Kidney epithelial cell (primary cell): ENCODE measurements at places on chromosomes 12 and 14.

GRCh38 chr14:85576218-85576617, 46.3 kb downstream of the FLRT2 start:
- no peak for DNase-seq

GRCh38 chr14:97306760-97307246, 509.6 kb downstream of the VRK1 start:
- DNase-seq, result no peak

GRCh38 chr12:85509857-85510256, 229.8 kb downstream of the ALX1 start:
- peak; percentile 16 for DNase-seq

- no peak for DNase-seq
These were observed 48.6 kb upstream of the CATSPERB start for GRCh38 chr14:91780452-91780851.
